Amygdala (tissue), 56 donors: ENCODE measurements at places on chromosomes 3 and 15.

GRCh38 chr3:134065252-134066157 is 35.8 kb upstream of the SLCO2A1 start:
- no peak for DNase-seq

DNA sequence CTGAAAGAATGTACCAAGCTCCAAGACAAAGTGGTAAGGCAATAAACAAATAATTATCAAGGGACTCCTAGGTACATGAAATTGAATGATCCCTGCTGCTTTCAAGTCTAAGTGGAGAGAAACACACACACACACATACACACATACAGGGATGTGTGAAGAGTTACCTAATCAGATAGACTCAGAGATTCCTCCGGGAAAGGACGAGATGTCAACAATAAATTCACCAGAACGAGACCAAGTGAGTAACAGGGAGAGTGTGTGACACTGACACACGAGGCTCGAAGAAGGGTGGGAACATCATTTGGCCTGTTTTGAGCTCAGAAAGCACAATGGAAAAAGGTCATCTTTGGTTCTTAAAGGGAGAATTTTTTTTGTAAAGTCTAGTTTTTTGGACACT is 13.4 kb downstream of the LRIG1 start:
- no peak for DNase-seq

DNA sequence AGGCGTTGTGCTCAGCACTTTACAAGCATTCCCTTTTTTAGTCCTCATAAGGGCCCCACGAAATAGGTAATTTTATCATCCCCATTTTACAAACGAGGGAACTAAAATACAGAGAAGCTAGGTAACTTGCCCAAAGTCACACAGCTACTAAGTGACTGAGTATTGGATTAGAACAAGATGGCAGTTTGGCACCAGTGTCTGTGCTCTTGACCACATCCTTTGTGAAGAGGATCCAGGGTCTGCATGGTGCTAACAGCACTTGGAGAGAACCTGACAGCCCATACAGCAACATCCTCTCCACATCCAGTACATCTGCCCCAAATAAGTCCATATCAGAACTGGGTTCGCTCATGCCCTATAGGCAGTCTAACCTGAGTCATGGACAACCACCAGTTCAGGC is 21.8 kb upstream of the DAPK2 start:
- no peak for DNase-seq

DNA sequence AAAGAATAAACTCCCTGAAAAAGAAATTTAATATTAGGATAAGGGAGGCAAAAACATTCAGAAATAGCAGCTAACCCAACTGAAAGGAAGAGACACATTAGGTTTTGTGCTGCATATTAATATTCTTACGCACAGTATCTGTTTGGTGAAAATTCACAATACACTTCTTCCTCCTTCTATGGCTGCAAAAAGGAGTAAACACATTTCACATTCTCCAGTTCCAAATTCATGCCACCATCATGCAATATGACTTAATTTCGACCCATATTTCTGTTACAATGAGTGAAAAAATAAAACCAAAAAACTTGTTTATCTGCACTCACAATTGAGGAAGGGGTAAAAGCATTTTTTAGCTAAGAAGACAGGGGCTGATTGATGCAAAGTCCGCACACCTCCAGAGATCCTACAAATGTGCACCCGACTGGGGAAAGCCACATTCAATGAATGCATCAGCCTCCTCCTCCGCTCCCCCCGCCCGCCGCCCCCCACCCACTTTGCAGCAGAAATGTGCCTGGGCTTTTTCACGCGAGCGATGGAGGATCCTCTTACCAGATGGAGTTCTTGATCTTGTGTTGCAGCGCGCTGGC is 1.0 kb downstream of the RFX7 start:
- DNase-seq = no peak

DNA sequence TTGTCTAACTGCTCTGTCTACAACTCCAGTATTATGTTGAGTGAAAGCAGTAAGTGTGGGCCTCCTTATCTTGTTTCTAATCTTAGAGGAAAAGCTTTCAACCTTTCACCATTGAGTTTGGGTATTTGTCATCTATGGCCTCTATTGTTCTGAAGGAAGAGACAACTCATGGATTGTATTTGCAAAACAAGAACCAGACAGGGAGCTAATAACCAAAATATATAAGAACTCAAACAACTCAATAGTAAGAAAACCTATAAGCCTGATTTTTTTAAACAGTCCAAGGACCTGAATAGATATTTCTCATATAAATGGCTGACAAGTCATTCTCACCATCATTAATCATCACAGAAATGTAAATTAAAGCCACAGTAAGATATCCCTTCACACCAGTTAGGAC is 113.0 kb downstream of the TAFA4 start:
- no peak for DNase-seq
